Lower leg skin (tissue), 4 donors: ENCODE measurements at places on chromosomes 6 and 20.

DNA sequence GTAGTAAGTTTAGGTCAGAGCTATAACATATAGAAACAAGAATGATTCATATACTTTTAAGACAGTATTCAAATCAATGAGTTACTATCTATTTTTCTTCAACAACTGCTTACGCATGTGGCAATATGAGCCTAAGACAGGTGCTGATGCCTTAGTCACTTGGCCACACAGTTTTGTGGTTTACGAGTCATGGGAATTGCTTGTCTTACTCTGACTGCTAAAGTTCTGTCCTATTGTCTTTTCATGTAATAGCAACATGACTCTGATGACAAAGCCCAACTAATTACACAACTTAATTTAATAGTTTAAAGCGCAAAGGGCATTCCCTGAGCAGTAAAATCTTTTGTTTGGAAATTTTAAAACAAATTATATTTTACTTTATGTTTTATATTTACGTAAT is 159.3 kb upstream of the CENPW start:
- no peak for DNase-seq

DNA sequence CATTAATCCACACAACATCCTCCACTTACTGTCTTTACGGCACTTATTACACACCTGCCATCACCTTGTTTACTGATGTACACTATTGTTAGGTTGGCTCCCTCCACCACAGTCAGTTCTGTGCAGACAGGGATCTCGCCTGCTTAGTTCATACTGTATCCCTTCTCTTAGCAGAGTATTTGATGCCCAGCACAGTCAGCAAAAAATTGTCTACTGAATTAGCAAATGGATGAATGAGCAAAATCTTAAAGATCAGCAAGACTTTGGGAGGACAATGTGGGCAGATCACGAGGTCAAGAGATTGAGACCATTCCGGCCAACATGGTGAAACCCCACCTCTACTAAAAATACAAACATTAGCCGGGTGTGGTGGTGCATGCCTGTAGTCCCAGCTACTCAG is 109.8 kb upstream of the ATXN1 start:
- DNase-seq = no peak

- DNase-seq = peak; percentile 64
Observed at GRCh38 chr20:3901028-3901705, 12.0 kb downstream of the PANK2 start.

DNA sequence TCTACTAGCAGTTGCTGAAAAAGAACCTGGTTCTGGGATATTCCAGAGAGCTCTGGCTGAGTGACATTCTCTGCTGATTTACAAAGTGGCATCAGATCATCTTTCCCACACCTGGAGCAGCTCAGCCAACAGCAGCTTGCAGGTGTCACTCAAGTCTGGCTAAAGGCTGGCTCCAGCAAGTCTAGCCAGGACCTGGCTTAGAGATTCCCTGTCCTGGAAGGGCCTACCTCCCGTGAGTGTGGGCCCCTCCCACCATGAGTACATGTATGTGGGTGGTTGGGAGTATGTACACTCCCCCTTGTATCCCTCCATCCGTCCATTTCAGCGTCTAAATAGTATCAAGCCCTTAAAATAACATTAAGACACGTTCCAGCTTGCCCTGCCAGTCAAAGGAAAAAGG is 539.3 kb upstream of the ID4 start:
- no peak for DNase-seq
